ENCODE measurements at places on chromosomes 5 and 9. TPM values are rescaled to one million over a fixed set of nuclear protein-coding genes. Genes with fewer than 3 reads are reported as not detected.

The B4GALT1 gene
- 203 TPM for total RNA-seq

The GABRP gene
- not detected for total RNA-seq

The WHRN gene
- 6.9 TPM for total RNA-seq

The PPP3R2 gene
- total RNA-seq, result not detected

The GFPT2 gene
- total RNA-seq, result 47.3 TPM

The TRPM6 gene
- 1.3 TPM for total RNA-seq

The PDLIM7 gene
- total RNA-seq, result 93.5 TPM

The RELL2 gene
- total RNA-seq, result 2.9 TPM

The PHF19 gene
- 126 TPM for total RNA-seq

The PCDH12 gene
- total RNA-seq, result 0.02 TPM

The LRRC19 gene
- not detected for total RNA-seq

The C8G gene
- 1.3 TPM for total RNA-seq

The CCDC192 gene
- total RNA-seq, result not detected

The NXNL2 gene
- 0.31 TPM for total RNA-seq

The MYORG gene
- total RNA-seq, result 5.1 TPM

The NUTM2F gene
- not detected for total RNA-seq

The PCDHGC5 gene
- not detected for total RNA-seq

The PCDHGA6 gene
- 0.22 TPM for total RNA-seq

The PNPLA7 gene
- 0.76 TPM for total RNA-seq

The ERBIN gene
- total RNA-seq, result 22.6 TPM

The IQGAP2 gene
- 1.2 TPM for total RNA-seq

The PKD2L2 gene
- total RNA-seq, result not detected

The CDC20B gene
- 0.07 TPM for total RNA-seq

The CENPH gene
- 27.7 TPM for total RNA-seq

The IL5 gene
- total RNA-seq, result not detected

The PCSK1 gene
- 0.35 TPM for total RNA-seq

The GCNT1 gene
- 3.0 TPM for total RNA-seq

The FAM120A gene
- total RNA-seq, result 76.4 TPM

The EGFL7 gene
- 59.3 TPM for total RNA-seq

The BHMT2 gene
- not detected for total RNA-seq

The CNTNAP3 gene
- 7.3 TPM for total RNA-seq

The ACTL7A gene
- total RNA-seq, result not detected

The ANXA2R gene
- 1.8 TPM for total RNA-seq

The CAMK4 gene
- 0.11 TPM for total RNA-seq

The PCDHGA7 gene
- 1.0 TPM for total RNA-seq

The ABLIM3 gene
- 19.5 TPM for total RNA-seq

The EDIL3 gene
- total RNA-seq, result 0.21 TPM

The SHROOM1 gene
- total RNA-seq, result 10.3 TPM

The EGFLAM gene
- not detected for total RNA-seq

The PPP1R26 gene
- total RNA-seq, result 21.1 TPM

The PHF24 gene
- 0.10 TPM for total RNA-seq

The NR5A1 gene
- not detected for total RNA-seq

The DDX4 gene
- not detected for total RNA-seq

All from A549 treated with CORT108297 at 1 μM for 4 hours (cell line).